Activated naive CD8-positive, alpha-beta T cell treated with anti-CD3 and anti-CD28 coated beads, Interleukin-2, amount 10 ng/mL, durations not matched to agents 7 days and 5 days (primary cell): ENCODE measurements at places on chromosomes 11 and 22. TPM values are rescaled to one million over a fixed set of nuclear protein-coding genes. Genes with fewer than 3 reads are reported as not detected.
A peak's percentile ranks its signal among the peaks of the same experiment; 100 is the strongest.

GRCh38 chr11:72704028-72704782 lies 30.0 kb upstream of the PDE2A start:
- no peak for DNase-seq
- H3K36me3 ChIP-seq = peaks cover 25% of the 10 kb centered on the region

- no peaks in the 10 kb centered on the region for H3K36me3 ChIP-seq
- no peaks in the 10 kb centered on the region for H3K4me1 ChIP-seq
These were observed 77.5 kb downstream of the CNTN5 start for GRCh38 chr11:99098258-99098657.

Gene GPR83
- total RNA-seq = 0.20 TPM

DNA sequence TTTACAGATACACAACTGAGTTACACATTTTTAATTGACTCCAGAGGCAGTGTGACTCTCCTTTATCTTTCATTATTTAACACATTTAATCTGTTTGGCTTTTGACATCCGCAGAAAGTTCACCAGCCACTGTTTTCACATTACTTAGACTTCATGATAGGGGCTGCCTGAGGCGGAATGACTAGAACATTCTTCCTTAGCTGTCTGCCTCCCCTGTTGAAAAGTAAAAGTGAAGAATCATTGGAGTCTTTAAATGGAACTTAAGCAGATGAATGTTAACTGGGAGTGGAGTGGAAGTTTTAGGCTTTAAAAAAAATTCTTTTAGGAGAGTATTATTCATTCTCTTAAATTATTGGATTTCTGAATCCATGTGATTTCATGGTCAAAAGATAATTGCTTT lies 229.2 kb upstream of the MTNR1B start:
- DNase-seq = no peak
- no peaks in the 10 kb centered on the region for H3K4me1 ChIP-seq
- no peaks in the 10 kb centered on the region for H3K36me3 ChIP-seq
- no peak overlapping the region for H3K27ac ChIP-seq
- H3K4me3 ChIP-seq = no peak overlapping the region

DNA sequence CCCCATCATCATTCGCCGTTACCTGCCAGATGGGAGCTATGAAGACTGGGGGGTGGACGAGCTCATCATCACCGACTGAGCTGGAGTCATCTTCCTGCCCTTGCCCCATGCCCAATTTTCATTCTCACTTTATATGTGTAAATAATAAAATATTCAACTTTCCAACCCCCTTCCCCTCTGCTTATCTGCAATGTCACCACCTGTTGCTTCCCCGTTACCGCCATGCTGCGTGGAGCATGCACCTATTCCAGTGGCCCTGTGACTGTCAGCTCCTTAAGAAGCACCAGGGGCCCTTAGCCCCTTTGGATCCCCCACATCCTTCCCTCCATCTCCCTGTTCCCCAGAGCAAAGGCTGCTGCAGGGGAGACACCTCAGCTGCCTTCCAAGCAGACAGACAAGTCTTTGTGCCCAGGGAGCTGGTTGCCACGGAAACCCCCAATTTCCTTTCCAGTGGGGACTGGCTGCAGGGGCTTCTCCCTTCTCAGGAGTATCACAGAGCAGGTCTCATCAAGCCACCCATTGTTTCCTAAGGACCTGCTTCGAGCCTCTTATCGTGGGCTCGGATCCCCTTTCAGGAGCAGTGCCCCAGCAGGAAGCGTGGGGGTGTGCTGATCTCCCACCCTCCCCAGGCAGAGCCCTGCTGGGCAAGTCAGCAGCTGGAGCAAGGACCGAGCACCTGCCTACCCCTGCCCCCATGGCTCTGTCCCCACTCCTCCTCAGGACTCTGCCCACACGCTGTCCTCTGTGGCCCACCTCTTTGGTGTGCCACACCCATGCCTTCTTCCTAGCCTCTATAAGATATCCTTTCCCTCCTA lies 14.3 kb downstream of the POLR2F start:
- no peak overlapping the region for H3K4me3 ChIP-seq
- H3K36me3 ChIP-seq = peaks cover 9% of the 10 kb centered on the region
- peaks cover 4% of the 10 kb centered on the region for H3K4me1 ChIP-seq
- H3K27me3 ChIP-seq = no peaks in the 10 kb centered on the region
- no peak overlapping the region for H3K27ac ChIP-seq
- no peak for DNase-seq

Gene ASCL2
- total RNA-seq = 0.62 TPM

DNA sequence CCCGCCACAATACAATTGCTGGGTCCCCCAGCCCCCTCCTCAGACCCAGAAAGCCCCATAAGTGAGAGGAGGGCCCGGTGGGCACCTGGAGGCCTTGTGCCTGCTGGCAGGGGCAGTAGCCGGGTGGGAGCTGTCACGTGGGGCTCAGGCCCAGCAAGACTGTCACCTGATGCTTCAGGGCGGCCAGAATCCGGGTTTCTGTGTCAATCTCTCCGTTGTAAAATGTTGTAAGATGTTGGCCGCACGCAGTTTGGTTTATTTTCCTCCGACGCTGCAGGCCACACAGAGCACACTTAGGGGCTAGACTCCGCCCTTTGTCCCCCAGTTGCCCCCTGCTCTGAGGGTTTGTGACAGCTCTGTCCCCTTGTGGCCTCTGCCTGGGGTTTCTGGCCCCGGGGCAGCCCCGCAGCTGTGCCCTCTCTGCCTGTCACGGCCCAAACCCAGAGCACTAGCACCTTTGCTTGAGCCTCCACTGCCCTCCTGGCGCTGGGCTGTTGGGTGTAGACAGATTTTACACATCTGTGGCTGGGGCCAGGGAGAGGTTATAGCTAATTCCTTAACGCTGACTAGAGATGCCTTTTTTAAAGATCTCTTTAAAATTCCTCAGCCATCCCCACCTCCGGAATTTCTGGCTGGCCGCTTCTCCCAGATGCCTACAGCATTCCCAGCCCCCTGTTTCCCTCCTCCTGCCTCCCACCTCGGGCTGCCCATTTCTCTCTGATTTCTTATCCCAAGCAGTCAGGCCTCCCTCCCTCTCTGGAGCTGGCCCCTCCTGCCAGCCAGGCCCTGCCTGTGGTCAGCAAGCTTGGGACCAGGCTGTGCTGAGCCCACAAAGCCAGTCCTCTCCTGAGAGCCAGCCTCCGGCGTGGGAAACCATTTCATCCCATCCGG lies 3.2 kb upstream of the PRR5 start:
- no peak for DNase-seq
- no peak overlapping the region for H3K4me3 ChIP-seq
- H3K4me1 ChIP-seq = peaks cover 8% of the 10 kb centered on the region
- H3K27ac ChIP-seq = no peak overlapping the region

DNA sequence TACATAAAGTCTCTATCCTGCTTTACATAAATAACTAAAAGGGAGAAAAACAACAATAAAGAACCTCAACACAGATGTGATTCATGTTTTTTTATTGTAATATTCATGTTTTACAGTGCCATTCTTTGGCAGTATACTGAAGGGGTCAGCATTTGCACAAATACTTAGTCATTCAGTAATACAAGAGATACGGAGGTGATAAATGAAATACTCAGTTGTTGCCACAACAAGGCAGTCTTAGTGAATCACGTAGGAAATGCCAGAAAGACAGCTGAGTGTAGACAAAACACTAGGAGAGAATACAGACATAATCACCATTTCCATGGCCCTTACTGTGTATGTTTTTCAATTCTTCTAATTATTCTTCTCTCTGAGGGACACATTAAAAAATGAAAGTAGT lies 910.4 kb downstream of the METTL15 start:
- H3K27me3 ChIP-seq = no peaks in the 10 kb centered on the region
- H3K36me3 ChIP-seq = no peaks in the 10 kb centered on the region
- H3K4me1 ChIP-seq = no peaks in the 10 kb centered on the region
- H3K4me3 ChIP-seq = no peak overlapping the region

Gene CNTF
- 2.6 TPM for total RNA-seq

Gene MFNG
- total RNA-seq = 207 TPM

Gene SLCO2B1
- 1.1 TPM for total RNA-seq

- H3K27me3 ChIP-seq = no peaks in the 10 kb centered on the region
- H3K4me3 ChIP-seq = no peak overlapping the region
- H3K36me3 ChIP-seq = peaks cover 2% of the 10 kb centered on the region
- DNase-seq = peak; percentile 36
- H3K4me1 ChIP-seq = peaks cover 88% of the 10 kb centered on the region
These were observed 9.5 kb downstream of the BCL9L start for GRCh38 chr11:118915941-118916841.

DNA sequence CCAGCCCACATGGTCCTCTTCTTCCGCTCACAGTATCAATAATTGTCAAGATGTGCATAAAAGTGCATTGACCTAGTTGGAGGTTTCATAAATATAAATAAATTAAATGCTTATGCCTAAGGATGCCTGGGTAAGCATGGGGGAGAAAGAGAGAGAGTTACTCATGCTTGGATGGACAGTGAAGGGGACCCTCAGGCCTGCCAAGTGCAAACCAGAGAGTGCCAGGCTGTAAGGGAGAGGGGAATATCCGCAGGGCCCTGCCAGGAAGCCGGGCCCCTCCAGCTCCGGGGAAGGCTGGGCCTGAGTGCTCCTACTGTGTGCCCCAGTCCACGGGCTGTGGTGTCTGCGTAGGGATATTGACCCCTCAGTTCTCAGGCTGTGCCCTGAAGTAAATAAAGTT lies 214.6 kb downstream of the DSCAML1 start:
- no peak for DNase-seq
- no peak overlapping the region for H3K27ac ChIP-seq
- H3K36me3 ChIP-seq = no peaks in the 10 kb centered on the region
- no peak overlapping the region for H3K4me3 ChIP-seq
- H3K4me1 ChIP-seq = peaks cover 2% of the 10 kb centered on the region

Gene LRRC32
- 0.34 TPM for total RNA-seq

- H3K27me3 ChIP-seq = peaks cover 73% of the 10 kb centered on the region
- no peak overlapping the region for H3K27ac ChIP-seq
- no peak overlapping the region for H3K4me3 ChIP-seq
- H3K4me1 ChIP-seq = no peaks in the 10 kb centered on the region
- H3K36me3 ChIP-seq = no peaks in the 10 kb centered on the region
These were observed 16.1 kb downstream of the LMO2 start for GRCh38 chr11:33875621-33876294.

DNA sequence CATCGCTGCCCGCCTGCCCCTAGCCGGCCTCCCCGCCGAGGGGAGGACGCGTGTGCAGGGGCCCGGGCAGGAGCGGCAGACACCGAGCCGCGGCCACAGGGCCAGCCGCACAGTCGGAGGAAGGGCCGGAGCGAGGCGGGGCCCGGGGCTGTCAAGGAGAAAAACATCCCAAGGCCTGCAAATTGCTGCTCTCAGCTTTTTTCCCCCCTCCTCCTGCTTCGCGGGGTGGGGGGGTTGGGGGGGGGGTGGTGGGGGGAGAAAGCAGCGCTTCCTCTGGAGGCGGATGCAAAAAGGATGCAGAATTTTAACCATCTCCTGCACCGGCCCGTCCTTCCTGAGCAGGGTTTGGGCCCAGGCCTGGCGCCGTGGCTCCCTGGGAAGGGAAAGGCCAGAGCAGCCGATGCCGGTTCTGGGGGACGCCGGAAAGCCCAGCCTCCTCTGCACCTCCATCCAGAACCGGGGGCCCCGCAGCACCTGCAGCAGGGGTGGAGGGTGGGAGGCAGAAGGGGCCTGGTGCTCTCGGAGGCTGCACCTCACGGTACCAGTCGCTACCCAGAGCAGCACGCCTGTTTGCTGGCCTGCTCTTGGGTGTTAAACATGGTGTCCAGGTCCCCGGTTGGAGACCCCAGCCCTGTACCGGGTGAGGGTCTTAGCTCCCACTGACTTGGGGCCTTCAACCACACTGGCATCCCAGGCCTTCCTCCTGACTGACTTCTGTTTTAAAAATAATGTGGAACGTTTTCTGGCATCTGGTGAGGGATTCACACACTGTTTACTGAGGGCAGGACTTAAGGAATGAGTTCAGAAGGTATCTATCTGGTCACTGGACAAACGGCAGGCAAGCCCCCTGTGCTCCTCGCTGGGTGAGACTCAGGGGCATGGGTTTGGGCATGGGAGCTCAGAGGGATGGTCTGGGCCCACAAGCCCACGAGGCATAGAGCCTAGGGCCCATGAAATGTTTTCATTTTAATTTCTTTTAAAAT lies 77.4 kb upstream of the WNT7B start:
- no peaks in the 10 kb centered on the region for H3K27me3 ChIP-seq
- H3K4me1 ChIP-seq = peaks cover 24% of the 10 kb centered on the region
- peak overlapping the region; percentile 93 for H3K4me3 ChIP-seq
- DNase-seq = peak; percentile 69
- peak overlapping the region; percentile 94 for H3K27ac ChIP-seq

Gene CHRM4
- 0.40 TPM for total RNA-seq

DNA sequence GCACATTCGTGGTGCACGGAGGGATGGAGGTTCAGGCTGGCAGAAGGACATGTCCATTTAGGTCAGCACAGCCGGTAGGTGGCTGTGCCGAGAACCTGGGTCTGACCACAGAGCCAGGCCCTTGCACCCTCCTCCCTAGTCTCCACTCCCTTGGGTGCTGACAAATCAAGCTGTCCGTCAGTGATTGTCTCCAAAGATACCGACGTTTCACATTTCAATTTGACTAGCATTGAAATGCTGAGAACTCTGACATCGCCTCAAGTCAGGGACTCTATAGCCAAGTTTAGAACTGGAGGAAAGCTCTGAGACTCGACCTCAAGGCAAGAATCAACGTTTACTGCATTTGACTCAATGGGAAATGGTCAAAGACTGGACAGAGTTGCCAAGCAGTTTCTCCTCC lies 1321.1 kb downstream of the TBC1D22A start:
- no peak overlapping the region for H3K27ac ChIP-seq
- no peak for DNase-seq
- H3K27me3 ChIP-seq = peaks cover 41% of the 10 kb centered on the region
- H3K36me3 ChIP-seq = no peaks in the 10 kb centered on the region
- H3K4me1 ChIP-seq = peaks cover 26% of the 10 kb centered on the region

DNA sequence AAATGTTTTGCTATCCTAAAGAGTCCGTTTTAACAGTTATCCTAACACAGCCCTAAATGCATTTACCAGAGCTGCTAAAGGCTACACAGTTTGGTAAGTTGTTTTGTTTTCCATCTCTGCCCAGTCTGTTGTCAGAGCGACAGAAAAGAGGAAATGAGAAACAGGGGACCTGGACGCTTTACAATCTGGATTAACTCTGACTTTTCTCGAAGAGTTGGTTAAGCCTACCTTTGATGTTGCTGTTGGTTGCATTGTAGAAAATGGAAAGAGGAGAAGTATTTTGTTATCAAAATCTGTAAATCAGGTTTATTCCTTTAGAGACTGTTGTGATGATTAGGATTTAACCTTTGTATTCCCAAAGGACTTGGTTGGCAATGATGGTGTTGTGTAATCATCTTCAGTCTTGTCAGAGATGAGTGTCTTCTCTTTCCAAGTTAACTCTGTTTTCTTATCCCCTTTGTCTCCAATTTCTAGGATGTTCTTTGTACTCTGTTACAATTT lies 481 bp downstream of the ANGPTL5 start:
- H3K27me3 ChIP-seq = peaks cover 3% of the 10 kb centered on the region
- no peak for DNase-seq
- H3K4me3 ChIP-seq = peak overlapping the region; percentile 91
- H3K36me3 ChIP-seq = no peaks in the 10 kb centered on the region
- H3K4me1 ChIP-seq = peaks cover 11% of the 10 kb centered on the region

GRCh38 chr22:22418163-22418549 lies 90.4 kb downstream of the ZNF280B start:
- H3K4me1 ChIP-seq = no peaks in the 10 kb centered on the region
- H3K27ac ChIP-seq = no peak overlapping the region
- peaks cover 57% of the 10 kb centered on the region for H3K27me3 ChIP-seq
- no peaks in the 10 kb centered on the region for H3K36me3 ChIP-seq
- DNase-seq = no peak
